ENCODE measurements at places on chromosomes 11 and 22.

GRCh38 chr11:61881397-61881796 lies 9.9 kb downstream of the FADS3 start:
- DNase-seq, result no peak

GRCh38 chr11:97259884-97260283 lies 870.1 kb downstream of the JRKL start:
- no peak for DNase-seq

GRCh38 chr11:34201129-34201528 lies 95.7 kb downstream of the NAT10 start:
- DNase-seq, result no peak

DNA sequence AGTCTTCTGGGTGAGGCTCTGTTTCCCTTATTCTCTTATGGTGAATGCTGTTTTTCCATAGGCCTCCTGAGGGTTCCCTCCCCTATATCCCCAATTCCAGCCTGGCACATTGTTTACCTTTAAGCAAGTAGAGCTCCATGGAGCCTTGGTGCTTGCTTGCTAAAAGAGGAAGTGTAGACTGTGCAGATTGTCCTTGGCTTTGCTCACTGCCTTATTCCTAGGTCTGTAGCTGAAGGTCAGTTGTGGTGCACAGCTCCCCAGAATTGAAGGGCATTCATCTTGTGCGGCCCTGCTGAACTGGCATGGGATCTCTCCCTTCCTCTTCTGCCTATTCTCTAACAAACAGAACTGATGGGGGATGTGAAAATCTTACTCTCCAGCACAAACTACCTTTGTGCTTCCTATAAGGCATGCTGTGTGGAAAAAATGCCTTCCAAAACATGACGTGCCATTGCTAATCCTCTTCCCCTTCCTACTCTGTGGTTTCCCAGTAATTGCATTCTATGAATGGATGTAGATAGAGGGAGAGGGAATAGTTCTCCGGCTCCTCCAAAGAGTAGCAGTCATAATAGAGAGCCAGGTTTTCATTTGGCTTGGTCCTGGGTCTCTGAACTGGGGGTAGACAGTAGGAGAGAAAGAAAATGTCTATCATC lies 34.2 kb upstream of the PLET1 start:
- DNase-seq, result peak; percentile 86

- no peak for DNase-seq
These were observed 28.2 kb downstream of the SLC22A12 start for GRCh38 chr11:64619196-64619595.

- DNase-seq, result no peak
These were observed 41.3 kb upstream of the API5 start for GRCh38 chr11:43270468-43270867.

- DNase-seq, result no peak
These were observed 48.9 kb downstream of the CD82 start for GRCh38 chr11:44614281-44614775.

- peak; percentile 16 for DNase-seq
These were observed 449 bp upstream of the TOM1 start for GRCh38 chr22:35299217-35299672.

GRCh38 chr11:116733043-116733755 lies 39.6 kb downstream of the BUD13 start:
- DNase-seq, result no peak

DNA sequence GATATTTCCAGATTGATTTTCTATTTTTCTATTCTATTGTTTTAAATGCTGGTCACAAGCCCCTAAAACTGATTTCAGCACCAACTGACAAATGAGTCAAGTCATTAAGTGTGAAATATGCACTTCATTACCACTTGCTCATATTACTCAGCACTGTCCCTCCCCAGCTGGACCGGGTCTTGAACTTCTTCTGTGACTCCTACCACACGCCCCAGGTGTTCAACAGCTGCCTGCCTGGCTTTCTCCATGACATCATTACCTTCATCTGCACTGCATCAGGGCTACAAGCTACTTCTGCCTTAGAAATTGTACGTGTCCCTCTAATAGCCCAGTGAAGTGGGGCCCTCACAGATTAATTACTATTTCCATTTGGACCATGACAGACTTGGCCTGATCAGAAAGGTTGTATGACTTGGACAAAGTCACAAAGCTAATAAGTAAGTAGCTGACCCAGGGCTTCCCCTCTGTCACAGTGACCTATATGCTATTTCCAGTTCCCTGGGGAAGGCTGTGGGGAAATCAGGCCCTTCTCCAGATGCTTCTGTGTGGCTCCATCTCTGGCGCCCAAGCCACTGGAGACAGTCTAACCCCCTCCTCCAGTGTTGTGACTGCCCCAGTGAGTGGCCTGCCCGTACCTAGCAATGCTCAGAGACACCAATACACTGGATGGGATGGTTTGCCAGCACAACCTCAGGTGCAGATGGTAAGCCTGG lies 18.1 kb downstream of the TBC1D10A start:
- peak; percentile 16 for DNase-seq

DNA sequence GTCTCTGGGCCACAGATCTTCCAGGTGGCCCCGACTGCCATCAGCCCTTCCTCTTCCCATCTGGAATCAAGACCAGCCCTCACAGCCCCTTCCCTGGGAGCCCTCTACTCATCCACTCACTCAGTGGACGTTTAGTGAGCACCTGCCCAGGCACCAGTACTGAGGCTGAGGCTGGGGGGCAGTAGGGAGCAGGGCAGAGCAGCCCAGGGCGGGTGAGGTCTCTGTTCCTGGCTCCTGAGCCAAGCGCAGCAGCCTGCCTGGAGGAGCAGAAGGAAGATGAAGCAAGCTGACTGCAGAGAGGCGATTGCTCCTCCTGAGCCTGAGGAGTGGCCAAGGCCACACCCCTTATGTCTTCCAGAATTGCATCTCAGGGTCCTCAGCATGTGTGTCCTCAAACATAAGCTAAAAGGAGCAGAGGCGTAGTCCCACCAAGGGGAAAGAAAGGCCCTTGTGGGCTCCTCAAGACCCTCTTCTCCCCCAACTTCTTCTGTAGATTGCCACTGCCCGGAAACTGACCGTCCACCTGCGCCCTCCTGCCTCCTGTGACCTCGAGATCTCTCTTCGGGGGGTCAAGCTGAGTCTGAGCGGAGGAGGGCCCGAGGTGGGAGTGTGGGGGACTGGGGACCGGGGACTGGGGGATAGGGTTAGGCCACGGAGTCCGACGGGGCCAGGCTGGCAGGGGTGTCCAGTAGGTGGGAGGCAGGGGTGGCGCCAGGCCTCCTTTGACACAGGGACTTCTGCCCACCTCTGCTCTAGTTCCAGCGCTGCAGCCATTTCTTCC lies 5.8 kb downstream of the MAPK8IP2 start:
- peak; percentile 24 for DNase-seq

All from MV-4-11 (cell line).